ENCODE measurements at places on chromosomes 3 and 15.

DNA sequence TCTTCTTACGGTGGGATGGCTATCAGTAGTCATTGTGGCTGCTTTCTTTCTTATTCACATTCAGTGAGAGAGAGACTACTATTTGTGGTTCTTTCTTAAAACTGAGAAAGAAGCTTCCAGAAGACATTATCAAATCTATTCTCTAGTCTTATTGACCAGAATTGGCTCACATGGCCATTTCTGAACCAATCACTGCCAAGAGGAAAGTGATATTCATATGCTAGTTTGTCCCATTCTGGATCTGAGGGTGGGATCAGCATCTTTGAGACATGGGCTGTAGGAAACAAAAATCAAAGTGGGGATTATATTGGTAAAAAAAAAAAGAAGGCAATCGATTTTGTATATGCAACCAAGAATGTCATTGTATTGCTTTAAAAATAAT, 106.4 kb upstream of the RASGRP1 start:
- DNase-seq: no peak

DNA sequence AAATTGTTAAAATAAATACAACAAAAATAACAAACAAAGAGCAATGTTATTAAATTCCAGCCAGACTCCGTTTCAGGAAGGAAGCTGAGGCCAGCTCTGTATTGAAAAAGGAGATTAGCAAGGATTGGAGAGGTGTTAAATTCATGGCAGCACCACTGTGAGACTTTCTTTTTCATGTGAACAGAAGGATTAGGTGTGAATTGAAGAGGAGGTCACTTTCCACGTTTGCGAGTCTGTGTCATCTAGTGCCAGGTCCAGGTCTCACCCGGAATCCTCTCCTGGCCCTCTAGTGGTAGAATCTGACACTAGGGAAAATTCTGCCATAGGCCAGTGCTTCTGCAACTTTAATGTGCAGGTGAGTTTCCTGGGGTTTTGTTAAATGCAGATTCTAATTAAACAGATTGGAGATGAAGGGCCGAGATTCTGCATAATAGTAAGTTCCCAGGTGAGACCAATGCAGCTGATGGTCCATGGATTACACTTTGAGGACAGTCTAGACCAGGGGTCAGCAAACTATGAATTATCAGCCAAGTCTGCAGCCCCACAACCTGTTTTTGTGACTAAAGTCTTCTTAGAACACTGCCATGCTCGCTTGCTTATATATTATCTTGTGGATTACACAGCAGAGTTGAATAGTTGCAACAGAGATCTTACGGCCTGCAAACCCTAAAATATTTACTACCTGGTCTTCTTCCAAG, 9.2 kb upstream of the SLC6A1 start:
- DNase-seq: peak; percentile 46

- no peak for DNase-seq
Measured at GRCh38 chr15:99071091-99071680, 33.7 kb upstream of the SYNM start.

DNA sequence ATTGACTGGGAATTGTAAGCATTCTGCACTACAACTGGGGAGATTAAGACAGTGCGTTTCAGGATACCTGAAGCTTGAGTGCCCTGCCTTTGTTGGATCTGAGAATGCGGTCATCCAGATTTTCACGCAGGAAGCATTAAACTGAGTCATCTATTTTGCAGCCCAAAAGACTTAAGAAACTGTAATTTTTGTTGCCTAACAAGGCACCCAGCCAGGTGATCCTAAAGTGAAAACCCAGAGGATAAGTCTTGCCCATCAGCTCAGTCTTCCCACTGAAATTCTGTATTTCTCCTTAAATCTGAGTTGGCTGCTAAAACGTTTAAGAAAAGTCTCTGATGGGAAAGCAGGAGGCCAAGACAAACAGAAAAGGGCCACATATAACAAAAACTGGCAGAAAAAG, 242.5 kb upstream of the TMCO5A start:
- DNase-seq: no peak

GRCh38 chr3:191139736-191140135, 59.3 kb upstream of the OSTN start:
- DNase-seq: no peak

DNA sequence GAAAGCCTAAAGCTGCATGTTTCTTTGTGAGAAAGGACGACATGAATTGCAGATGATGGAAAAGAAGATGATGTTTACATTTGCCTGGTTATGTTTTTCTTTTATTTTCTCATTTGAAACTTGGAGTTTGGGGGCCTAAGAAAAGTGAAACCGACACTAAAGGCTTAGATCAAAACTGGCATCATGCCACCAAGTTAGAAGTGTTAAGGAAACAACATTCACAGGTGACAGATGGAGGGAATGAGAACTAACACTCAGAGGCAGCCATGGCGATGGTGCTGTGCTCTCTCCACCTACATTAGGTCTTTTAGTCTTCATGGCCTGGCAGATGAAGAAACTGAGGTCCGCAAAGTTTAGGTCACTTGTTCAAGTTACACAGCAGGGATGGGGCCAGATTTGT, 923.6 kb downstream of the TUSC7 start:
- no peak for DNase-seq

DNA sequence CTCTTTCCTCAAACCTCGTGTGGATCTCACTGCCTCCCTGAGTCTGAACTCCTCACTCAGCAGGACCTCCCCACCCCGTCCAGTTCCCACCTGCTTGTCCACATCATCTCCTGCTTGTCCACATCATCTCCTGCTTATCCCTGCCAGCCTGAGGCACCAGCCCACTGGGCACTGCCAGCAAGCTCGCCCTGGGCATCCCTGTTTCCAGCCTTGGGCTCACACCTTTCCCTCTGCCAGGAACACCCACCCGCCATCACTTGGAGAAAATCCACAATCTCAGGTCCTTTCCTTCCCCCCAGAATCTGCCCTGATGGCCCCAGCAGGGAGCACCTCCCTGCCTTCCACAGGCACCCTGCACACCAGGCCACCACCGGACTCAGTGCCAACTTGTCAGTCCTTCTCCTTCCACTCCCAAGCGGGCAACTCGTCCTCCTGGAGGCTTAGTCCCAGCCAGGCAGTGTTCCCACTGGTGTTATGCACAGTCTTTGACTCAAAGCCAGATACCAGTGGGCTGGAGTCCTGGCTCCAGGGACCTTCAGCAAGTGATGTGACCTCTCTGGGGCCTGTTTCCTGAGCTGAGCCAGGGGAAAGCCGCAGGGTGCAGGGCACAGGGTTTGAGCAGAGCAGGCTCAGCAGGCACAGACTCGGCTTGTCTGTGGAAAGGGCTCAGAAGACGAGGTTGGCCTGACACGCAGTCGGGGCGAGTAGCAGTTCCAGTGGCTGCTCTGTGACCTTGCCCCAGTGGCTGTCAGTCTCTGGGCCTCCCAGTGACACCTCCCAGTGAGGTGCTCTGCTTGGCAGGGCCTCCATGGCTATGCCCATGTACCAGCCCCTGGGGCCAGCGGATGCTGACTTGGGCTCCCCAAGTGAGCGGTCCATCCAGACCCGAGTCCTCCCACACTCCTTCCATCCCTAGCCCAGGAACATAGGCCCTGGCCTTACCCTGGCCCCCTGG, 9.5 kb upstream of the MESP2 start:
- no peak for DNase-seq
